ENCODE measurements at places on chromosomes 3 and 15.

DNA sequence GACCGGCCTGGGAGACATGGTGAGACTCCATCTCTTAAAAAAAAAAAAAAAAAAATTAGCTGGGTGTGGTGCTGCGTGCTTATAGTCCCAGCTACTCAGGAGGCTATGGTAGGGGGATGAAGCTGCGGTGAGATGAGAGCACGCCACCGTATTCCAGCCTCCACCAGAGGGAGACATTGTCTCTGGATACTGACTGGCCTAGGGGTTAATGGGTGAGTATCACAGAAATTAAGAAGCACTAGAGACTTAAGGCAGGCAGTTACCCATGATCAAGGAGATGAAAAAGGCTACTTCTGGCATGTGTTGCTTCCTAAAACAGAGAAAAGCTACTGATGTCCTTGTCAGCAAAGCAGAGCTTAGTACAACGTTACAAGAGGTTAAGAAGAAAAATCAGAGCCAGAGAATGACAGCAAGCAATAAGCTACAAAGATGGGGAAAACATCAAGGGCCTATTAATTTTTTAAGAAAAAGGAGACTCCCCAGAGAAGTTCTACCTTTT, 8.6 kb downstream of the TFRC start:
- DNase-seq, result peak; percentile 36

- no peak for DNase-seq
Observed at GRCh38 chr3:111874177-111874820, 15.2 kb downstream of the PHLDB2 start.

- DNase-seq, result no peak
Observed at GRCh38 chr3:178844916-178845315, 226.7 kb downstream of the ZMAT3 start.

- no peak for DNase-seq
Observed at GRCh38 chr15:57589281-57589680, 2.4 kb upstream of the MYZAP start.

DNA sequence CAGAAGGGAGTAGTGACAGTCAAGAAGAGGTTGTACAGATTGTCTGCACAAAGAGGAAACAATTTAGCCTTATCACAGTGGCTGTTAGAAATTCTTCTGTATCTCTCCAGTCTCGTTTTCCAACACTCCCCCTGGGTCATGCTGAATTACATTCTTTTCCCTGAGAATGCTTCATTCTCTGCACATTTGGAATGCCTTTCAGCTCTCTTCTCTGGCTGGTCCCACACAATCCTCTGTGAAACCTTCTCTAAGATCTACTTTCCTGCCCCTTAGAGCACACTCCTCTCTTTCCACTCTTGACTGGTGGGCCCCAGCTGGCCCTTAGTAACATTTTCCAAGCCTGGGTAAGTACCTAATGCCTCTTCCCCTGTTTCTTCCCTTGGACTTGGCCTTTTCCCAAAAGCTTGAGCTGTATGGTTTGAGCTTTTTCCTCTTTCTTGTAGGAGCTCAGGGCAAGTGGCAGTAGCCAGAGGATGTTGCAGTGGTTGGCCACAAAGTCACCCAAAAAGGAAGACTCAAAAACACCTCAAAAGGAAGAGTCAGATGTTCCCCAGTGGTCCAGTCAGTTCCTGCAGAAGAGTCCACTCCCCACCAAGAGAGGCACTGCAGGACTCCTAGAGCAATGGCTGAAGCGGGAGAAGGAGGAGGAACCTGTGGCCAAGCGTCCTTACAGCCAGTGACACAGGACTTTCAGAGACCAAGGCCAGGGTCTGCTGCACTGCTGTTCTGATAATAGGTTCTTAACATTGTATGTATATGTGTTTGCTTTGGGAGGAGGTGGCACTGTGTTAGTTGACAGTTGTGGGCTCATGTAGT, 25.7 kb downstream of the HMCES start:
- no peak for DNase-seq

- no peak for DNase-seq
Observed at GRCh38 chr3:160018959-160019358, 30.3 kb downstream of the IL12A start.

DNA sequence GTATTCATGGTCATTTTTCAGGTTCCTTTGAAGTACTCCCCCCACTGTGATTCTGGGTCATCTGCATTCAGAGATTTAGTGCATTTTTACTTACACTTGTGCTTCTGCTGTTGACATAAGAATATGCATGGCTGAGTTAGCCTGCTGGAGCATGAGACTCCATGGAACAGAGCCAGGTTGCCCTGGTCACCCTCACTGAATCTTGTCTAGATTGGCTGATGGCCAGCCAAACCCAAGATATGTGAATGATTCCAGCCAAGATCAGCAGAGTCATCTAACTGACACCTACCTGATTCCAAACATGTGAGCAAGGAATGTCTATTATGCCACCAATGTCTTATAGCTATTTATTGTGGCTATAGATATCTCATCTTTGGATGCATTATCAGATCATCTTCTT, 25.1 kb downstream of the DTWD1 start:
- no peak for DNase-seq

DNA sequence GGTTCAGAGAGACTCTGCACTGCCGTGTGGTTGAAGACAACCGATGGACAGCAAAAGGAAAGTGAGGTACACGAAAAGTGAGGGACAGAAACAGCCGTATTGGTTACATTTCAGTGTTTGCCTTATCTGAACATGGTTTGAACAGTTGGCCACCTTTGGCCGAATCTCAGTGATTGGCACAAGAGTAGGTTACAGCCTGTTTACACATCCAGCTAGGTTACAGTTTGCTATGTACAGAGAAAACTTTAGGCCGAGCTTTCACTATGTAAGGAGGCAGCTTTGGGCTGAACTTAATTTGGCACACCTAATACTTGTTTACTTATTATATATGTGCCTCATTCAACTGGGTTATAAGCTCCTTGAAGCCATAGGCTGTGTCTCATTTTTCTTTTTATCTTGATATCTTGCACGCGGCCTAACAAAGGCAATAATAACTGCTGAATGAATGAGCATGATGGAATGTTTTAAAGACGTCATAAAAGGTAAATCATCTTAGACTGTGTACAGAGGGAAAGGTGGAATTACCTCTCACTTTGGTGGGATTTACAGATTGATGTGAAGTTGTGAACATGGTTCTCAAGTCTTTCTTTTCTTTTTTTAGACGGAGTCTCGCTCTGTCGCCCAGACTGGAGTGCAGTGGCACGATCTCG, 17.2 kb upstream of the GREM1 start:
- no peak for DNase-seq

- DNase-seq, result no peak
Observed at GRCh38 chr3:7190095-7190494, 329.2 kb downstream of the GRM7 start.

- no peak for DNase-seq
Observed at GRCh38 chr15:75841626-75842025, 1.6 kb upstream of the UBE2Q2 start.

DNA sequence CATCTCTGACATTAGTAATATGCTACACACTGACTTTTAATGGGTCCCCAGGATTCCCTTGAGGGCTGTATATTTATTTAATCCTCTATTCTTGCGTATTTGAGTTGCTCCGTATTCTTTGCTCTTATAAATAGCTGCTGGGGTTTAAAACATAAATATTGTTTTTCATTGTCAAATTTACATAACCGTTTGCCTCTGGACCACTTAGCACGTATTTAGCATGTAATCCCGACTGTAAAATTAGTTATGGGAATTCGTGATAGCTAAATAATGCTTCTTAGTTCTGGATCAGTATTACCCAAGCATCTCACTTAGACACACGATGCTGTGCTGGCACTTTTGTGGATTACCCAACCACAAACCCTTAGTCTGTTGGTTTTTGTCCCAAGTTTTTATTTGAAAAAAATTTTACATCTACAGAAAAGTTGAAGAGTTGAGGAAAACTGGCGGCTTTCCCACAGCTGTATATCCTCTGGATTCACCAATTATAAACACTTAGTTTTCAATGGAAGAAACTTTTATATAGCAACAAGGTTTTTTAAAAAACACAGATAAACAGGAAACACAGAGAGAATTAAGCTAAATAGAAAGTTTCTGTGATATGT, 296.8 kb upstream of the TPM1 start:
- DNase-seq, result no peak

DNA sequence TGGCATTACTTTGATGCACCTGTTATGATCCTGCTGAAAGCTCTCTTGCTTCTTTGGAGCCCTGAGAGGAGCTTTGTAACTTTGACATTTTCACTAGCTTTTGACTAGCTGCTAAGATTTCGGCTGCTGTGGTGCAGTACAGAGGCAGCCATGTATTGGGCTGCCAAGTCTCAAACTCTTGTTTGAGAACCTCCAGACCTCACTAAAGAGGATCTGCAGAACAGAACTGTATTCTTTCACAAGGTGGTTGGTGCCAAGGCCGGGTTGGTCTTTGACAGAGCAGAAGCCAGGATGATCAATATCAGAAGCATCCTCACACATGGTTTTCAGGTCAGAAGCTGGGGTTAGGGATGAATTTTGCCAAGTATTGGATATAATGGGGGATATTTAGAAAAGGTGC, 34.6 kb upstream of the GOLGA8B start:
- no peak for DNase-seq

All from WERI-Rb-1 (cell line).